ENCODE measurements at places on chromosomes 7 and 10.

DNA sequence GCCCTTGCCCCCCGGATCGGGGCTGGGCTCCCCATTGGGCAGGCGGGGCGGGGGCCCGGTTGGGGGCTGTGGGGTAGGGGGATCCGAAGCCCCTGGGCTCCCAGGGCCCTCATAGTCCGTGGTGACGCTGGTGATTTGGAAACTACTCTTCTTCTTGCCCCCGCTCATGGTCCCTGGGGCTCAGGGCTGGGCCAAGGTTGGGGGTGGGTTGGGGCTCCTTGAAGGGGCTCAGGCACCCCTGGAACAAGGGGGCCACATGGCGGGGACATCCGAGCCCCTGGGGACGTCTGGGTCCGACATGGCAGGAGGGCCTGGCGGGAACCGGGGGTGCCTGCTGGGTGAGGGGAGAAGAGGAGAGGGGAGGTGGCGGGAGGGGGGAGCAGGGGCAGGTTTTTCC is 1.1 kb downstream of the TSC22D4 start:
- DNase-seq, result no peak

GRCh38 chr7:155763691-155764437 is 48.4 kb downstream of the SHH start:
- peak; percentile 53 for DNase-seq

- no peak for DNase-seq
Observed at GRCh38 chr10:83248106-83248631, 891.1 kb upstream of the GHITM start.

GRCh38 chr7:131489196-131489595 is 67.2 kb downstream of the PODXL start:
- no peak for DNase-seq

DNA sequence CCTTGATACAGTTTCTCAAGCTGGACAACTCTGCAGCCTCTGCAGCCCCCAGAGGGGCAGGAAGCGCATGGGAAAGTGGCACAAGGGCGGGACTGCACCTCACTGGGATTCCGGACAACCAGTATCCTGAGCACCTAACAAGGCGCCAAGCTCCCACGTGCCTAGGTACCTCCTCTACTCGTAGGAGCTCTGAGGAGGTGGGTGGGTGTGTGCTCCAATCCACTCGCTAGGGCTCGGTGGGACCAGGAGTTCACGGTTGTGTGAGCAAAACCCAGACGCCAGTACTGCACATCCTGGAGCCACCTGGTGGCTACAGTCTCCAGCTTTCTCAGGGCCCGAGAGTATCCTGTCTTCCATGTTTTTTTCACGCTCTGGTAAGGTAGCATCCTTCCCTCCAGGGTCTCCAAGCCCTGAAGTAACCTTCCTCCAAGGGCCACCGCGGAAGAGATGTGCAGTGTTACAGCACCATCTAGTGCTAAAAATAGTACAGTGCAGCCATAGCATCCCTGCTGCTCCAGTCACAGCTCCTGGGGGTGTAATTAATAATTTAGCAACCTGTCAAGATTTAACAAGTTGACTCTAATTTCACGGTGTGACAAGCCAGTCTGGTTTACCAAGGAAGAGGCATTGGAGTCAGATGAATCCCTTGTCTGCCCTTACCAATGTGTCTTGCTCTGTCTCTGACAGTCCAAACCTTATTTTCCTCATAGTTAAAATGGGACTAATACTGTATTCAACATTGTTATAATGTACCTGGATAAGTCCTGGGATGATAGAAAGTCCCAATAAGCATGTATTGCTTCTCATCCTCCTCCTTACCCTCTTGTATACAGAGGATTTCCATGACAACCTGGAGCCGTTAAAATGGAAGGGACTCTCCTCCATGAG is 70.4 kb downstream of the HERPUD2 start:
- peak; percentile 22 for DNase-seq

DNA sequence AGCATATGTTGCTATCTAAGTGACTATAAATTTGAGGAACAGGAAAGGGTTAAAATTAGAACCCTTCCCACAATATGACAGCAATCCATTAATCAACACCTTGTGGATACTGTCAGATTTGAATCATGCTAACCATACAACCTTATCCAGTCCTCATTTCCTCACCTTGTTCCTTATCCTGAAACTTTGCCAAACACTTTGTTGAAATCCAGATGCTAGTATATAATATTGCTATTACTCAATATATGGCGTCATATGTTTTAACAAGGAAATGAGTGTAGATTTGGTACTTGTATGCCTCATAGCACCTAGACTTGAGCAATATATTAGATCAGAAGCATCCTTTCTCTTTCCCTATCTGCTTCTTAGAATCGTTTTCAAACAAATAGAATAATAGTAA is 66.3 kb upstream of the SLC25A13 start:
- DNase-seq, result no peak

DNA sequence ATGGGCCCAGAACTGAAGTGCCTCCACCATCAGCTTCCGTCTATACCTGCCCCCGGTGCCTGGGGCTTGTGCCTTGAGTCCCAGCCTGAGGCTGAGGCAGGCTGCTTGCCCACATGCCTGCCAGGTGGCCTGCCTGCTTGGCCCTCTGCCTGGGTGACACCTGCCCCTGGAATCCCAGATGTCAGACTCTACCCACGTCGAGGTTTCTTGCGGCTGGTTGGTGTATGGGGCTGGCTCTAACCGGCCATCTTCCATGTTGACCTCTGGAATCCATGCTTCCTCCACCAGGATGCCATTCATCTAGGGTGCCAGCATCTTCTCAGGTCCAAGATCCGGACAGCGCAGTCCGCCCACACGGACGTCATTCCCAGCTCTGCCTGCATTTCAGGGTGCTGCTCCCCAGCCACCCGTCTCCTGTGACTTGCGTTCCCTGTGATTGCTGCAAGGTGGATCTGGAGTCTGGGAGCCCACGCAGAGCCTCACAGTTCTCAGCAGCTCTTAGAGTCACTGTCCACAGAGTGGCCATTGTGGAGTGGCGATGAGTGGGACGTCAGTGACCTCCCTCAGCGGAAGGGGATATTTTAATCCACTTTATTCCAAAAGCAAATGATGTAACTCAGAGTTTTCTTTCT is 298.1 kb downstream of the TCERG1L start:
- DNase-seq, result no peak

- no peak for DNase-seq
Observed at GRCh38 chr10:7170626-7171322, 240.1 kb downstream of the SFMBT2 start.

GRCh38 chr10:16155834-16156233 is 281.0 kb upstream of the PTER start:
- no peak for DNase-seq

GRCh38 chr7:139769761-139770160 is 8.0 kb downstream of the HIPK2 start:
- DNase-seq, result no peak

- no peak for DNase-seq
Observed at GRCh38 chr7:125834421-125834820, 904.8 kb upstream of the POT1 start.

- DNase-seq, result no peak
Observed at GRCh38 chr10:3233486-3233990, 61.0 kb upstream of the PITRM1 start.

- no peak for DNase-seq
Observed at GRCh38 chr7:105766421-105767073, 109.9 kb downstream of the ATXN7L1 start.

GRCh38 chr10:58754469-58755339 is 242.0 kb downstream of the BICC1 start:
- DNase-seq, result no peak

DNA sequence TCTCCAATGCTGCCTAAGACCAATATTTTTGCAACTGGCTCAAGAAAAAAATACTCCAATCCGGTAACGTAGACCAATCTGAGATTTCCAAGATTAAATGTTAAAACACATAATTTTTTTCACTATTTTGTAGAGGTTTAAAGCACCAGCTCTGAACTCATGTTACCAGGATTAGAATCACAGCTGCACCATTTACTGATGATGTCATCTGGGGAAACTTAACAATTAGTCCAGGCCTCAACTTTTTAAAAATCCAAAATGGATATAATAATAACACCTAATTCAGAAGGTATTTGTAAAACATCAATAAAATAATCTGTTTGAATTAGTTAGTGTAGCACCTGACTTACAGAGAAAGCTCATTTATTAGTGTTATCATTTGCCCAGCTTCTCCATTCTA is 14.4 kb downstream of the PON1 start:
- no peak for DNase-seq

DNA sequence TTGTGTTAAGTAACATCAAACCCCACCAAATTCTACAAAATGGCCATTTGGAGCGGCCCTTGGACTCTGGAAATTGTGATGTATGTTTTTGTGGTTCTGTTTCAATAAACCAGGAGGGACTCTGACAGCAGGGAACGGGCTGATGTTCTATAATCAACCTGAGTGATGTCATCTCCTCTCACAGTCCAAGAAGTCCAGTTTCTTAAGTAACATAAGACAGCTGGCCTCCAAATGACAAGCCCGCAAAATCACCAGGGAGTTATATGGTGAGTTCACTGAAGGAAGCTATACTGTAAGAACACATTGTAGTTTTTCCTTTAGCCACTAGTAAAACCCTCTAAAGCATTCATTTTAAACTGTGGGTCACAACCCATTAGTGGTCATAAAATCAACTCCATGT is 34.0 kb downstream of the GOT1 start:
- DNase-seq, result no peak

- DNase-seq, result no peak
Observed at GRCh38 chr10:122056431-122057094, 67.6 kb downstream of the TACC2 start.

DNA sequence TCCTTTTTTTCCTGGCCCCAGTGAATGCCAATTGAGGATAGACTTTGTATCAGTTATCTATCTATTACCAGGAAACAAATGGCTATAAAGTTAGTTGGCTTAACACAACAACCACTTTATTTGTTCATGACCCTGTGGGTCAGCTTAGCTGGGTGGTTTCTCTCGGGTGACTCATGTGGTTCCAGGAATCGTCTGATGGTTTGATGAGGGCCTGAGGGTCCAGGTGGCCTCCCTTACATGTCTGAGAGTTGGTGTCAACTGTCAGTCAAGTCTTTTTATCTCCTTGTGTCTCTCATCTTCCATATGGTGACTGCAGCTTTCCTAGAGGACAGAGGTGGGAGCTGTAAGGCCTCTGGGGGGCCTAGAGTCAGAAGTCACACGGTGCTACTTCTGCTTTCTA is 15.3 kb upstream of the MAPK8 start:
- no peak for DNase-seq

- no peak for DNase-seq
Observed at GRCh38 chr7:88111140-88111743, 108.6 kb downstream of the SRI start.

- DNase-seq, result no peak
Observed at GRCh38 chr10:12201543-12201942, 5.6 kb downstream of the CDC123 start.

GRCh38 chr7:149302222-149302621 is 40.2 kb downstream of the ZNF783 start:
- DNase-seq, result no peak

DNA sequence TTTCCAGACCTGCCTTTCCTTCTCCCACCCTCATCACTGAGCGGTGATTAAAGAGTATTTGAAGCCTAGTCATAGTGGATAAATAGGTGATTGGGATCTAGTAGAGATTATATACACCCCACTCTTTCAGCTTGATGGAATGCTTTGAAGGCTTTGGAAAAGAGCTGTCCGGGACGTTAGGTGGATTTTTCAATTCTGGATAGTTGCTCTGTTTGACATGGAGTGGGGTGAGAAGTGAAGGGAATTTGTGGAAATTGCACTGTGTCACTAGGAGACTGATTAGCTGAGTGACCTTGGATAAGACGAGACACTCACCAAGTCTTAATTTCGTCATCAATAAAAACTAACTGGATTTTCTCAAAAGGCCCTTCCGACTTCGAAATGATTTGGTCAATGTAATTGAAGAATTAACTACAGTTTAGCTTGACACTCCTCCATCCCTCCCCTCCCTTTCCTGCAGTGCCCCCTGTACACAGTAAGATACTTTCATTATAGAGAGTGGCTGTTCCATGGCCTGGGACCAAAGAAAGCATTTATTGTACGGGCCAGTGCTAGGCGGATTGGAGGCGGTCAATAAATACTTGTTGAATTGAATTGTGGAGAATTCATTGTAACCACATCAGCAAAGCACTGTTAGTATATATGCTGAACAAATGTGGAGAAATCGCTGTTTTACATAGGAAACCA is 962 bp downstream of the ZKSCAN1 start:
- no peak for DNase-seq

GRCh38 chr10:116437076-116437692 is 9.5 kb downstream of the PNLIPRP3 start:
- no peak for DNase-seq

- DNase-seq, result no peak
Observed at GRCh38 chr10:132183046-132183445, 3.7 kb upstream of the DPYSL4 start.

- no peak for DNase-seq
Observed at GRCh38 chr7:42203336-42203735, 33.7 kb downstream of the GLI3 start.

DNA sequence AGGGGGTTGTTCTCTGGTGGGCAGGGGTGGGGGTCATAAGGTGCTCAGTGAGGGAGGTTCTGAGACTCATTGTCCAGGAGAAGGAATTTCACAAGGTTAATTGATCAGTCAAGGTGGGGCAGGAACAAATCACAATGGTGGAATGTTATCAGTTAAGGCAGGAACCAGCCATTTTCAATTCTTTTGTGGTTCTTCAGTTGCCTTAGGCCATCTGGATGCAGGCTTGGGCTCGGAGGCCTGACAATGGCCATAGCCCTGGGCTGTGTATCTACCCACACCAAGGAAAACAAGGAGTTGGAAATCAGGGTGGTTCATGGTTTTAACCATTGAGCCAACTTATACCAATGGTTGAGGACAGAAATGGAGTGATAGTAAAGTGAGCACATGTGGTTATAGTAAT is 1221.8 kb downstream of the TYW1 start:
- DNase-seq, result no peak

DNA sequence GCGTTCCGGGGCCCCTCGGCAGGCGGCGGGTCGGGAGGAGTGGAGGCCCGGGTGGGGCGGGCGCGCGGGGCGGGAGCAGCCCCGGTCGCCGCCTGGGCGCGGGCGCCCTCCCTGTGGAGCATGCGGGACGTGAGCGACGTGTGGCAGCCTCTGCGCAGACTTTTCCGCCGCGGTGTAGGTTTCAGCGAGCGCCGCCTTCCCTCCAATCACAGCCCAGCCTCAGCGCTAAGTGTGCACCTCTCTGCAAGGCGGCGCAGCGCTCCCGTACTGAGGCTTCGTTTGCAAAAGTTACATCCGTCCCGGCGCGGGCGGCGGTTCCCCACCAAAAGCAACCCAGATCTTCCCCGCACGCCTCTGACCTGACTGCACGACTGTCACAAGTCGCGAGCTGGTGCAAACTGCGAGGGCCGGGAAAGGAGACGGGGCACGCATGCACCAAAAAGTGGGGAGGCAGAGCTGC is 1.2 kb upstream of the PFKFB3 start:
- peak; percentile 70 for DNase-seq

GRCh38 chr10:119316002-119316358 is 108.6 kb downstream of the GRK5 start:
- no peak for DNase-seq

GRCh38 chr7:130543487-130544010 is 51.7 kb downstream of the MEST start:
- no peak for DNase-seq

GRCh38 chr10:43057231-43057711 is 19.6 kb upstream of the RET start:
- DNase-seq, result no peak
